NCI-H69 (cell line): ENCODE measurements at places on chromosomes 16 and 17.
A peak's percentile ranks its signal among the peaks of the same experiment; 100 is the strongest.

DNA sequence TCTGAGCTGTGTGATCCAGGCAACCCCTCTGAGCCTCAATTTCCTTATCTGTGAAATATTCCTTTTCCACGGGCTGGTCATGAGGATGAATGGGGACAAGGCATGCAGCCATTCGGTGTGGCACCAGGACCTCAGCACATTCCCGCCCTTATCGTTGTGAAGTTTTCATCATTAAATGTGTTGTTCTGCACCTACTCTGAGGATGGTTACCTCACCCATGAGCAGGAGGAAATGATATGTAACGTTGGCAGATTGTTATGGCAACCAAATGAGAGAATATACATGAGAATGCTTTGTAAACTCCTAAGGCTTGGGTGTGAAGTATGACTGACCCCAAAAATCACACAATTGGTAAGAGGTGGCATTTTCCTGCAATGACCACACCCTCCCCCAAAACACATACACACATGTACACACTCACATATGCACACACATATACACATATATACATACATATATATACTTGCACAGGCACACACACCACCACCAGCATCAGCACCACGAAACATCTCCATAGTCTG is 39.5 kb downstream of the SMARCE1 start:
- no peak for DNase-seq

DNA sequence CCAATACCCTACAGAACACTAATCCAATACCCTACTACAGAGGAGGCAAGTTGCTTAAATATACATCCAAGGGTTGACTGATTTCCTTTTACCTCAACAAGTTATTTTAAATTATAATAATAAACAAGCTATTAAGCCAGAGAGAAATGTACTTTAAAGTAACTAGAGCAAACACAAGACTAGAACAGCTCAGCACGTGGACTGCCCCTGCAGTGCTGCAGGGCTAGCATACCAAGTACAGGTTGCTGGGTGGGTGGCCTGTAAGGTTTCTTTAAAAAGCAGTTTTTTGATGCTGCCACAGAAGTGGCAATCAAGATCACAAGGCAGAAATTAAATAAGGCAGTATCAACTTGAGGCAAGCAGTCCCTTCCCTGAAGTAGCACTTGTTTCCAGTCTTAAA is 63.5 kb downstream of the PARN start:
- no peak for DNase-seq

DNA sequence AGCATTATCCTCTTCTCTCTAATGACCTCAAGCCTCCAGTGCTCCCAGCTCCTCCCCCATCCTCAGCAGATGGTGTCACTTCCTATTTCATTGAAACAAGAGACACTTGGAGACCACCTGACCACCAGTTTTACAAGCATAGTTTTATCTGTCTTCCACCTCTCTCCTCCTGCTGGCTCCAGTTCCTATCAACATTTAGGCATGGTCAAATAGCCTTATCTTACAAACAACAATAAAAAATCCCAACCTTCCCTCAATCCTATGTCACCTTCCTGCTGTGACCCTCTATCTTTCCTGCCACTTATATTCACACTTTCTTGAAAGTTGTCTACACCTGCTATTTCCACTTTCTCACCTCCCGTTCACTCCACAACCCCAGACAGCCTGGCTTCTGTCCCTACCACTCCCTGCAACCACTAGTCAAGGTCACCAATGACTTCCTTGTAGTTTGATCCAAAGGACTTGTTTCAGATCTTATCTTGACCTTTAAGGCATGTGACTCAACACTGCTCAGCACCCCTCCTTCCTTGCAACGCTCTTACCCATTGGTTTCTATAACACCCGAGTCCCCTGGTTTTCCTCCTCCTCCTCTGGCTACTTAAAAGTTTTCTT is 4.3 kb upstream of the NTN1 start:
- DNase-seq: no peak

GRCh38 chr17:41308251-41308917 is 725 bp downstream of the KRTAP16-1 start:
- peak; percentile 61 for DNase-seq

DNA sequence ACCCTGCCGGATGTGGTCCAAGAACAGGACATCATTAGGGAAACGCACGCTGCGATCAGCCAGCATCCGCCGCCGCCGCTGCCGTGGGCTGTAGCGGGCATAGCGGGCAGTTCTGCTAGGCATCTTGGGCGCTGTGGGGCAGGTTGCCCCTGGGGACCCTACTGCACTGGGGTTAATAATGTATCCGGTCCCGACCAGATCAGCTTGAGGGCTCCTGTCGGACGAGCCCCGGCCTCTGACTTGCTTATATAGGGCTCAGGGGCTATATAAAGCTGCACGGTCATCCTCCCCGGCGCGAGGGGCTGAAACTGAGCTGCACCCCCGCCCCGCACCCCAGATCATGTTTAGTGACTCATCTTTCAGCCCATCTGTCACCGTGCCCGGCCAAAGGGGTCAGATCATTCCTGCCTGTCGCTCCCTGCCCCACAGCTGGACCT is at the start of gene PPP1R27:
Gene PPP1R27, minus strand, starts transcription at position 220 of the 437 bp plus-strand sequence. Its CDS starts 97 bp downstream, at position 123.
- DNase-seq: no peak

- DNase-seq: no peak
These were observed 27.3 kb downstream of the NUBP1 start for GRCh38 chr16:10770907-10771306.

DNA sequence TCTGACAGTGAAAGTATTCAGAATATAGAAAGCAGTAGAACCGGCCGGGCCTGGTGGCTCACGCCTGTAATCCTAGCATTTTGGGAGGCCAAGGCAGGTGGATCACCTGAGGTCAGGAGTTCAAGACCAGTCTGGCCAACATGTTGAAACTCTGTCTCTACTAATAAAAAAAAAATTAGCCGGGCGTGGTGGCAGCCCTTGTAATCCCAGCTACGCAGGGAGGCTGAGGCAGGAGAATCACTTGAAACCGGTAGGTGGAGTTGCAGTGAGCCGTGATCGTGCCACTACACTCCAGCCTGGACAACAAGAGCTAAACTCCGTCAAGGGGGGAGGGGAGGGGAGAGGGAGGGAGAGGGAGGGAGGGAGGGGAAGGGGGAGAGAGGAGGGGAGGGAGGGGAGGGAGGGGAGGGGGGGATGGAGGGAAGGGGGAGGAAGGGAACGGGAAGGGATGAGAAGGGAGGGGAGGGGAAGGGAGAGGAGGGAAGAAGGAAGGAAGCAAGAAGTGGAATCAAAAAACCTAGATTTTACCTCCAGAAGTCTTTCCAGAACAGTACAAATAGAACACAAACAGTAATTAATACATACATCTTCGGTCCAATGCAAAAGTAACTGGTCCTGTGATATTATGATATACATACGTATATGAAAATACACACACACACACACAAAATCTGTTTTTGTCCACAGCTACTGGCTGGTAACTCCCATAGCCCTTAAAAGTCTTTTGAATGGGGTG is 10.9 kb upstream of the NT5C start:
- no peak for DNase-seq

DNA sequence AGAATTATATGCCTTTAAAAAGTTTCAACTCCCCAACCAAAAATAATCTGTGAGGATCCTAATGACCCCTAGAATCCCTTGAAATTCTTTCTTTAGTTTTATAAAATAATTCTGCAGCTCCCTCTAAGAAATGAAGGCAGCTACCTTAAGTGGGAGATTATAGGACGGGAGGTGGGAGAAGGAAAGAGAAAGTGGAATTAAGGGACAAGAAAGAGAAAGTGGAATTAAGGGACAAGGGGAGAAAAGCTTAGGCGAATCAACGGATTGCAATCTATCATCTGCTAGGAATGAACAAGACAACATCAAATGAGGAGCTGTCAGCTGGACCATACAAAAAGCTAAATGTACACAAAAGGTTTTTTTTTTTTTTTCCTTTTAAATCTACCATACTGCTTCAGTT is 262.0 kb downstream of the ZFHX3 start:
- DNase-seq: peak; percentile 8

GRCh38 chr16:28258567-28258966 is 33.8 kb upstream of the SBK1 start:
- DNase-seq: peak; percentile 28

DNA sequence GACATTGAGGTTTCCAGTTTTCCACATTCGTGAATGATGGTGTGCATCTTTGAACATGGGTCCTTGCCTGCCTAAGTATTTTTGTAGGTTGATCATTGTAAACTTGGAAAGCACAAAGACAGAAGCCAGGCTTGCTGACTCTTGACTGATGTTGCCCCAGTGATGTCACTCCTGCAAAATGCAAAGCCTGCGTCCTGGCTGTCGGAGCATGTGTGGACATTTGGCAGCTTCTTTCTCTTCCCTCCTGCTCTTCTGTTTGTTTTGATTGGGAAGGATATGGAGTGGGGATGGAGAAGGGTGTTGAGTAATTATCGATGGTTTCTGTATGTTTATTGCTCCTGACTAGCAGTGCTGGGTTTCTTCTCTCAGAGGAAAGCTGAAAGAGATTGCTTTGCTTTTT is 3.2 kb downstream of the NDE1 start:
- peak; percentile 13 for DNase-seq

DNA sequence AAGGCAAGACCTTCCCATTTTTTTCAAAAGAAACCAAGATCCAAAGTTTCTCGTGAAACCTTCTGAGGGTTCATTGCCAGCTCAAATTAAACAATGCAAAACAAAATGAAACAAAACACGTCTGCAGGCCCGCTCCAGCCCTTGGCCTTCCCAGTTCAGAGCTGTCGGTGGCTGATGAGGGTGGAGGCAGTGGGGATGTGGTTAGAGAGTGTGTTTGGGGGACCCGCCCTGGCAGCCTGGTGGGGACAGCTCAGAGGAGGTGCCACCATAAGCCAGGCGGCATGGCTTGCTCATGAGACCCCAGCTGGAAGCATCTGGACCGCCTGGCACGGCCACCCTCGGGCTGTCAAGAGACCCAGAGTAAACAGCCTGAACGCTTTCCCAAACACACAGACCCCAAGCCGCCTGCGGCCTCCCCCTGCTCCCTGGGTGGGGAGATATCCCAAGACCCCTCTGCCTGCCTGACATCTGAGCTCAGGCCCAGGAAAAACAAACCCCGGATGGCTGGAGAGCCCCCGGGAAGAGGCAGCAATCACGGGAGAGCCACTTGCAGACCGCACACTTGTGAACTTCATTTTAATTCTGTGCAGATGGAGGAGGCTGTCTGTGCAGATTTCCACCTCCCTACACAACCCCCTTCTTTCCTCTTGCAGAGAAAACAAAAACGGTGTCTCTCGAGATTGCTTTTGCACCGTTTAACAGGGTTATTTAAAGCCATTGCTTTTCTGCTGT is 35.4 kb upstream of the LITAF start:
- DNase-seq: no peak

DNA sequence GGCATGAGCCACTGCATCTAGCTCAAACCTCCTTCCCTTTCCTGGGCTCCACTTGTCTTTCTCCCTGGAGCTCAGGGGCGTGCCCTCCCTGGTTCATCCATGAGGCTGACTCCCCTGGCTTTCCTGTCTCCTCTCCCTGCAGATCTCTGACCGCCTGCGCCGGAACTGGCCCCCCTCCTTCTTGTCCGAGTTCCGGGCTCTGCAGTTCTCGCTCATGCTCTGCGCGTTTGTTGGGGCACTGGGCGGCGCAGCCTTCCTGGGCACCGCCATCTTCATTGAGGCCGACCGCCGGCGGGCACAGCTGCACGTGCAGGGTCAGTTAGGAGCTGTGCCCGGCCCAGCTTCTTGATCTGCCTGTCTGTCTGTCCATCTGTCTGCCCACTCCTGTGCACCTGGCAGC is 1.2 kb upstream of the LAT start:
- DNase-seq: no peak

DNA sequence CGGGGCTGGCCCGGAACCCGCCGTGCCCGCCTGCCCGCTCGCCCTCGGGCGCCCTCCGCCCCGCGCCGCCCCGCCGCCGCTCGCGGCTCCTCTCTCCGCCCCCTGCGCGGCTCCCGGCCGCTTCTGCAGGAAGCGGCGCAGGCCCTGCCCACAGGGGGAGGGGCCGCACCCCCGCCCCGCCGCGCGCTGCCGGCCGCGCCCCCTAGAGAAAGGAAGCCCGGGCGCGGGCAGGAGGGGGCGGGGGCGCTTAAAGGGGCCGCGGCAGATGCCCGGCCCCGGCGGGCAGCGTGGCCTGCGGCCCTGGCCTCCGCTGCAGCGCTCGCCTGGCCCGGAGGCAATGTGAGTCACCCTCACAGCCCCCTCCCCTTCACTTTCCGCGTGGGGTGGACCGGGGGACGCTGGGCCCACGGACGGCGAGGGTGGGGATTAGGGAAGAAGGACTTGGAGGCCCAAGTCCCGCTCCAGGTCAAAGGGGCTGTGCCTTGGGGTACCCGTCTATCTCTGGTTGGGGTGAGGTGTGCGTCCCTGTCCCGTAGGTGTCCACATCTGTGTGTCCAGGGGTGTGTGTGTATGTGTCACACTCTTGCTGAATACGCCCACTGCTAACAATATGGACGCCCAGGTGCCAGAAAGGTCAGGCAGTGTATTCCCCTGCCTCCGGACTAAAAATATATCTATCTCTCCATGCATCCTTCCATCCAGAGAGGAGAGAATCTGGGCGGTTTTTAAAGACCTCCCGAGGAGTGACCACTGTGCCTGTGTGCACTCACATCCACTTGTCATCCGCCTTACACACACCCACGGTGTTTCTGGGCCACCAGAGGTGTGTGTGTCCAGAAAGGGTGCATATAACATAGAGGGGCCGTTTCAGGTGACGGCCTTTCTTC is at the start of gene GIT1:
Gene GIT1, minus strand, starts transcription at position 125 of the 887 bp plus-strand sequence. CDS start 270 bp downstream, outside the sequence.
- DNase-seq: peak; percentile 97

GRCh38 chr17:3622977-3623594 is 13.0 kb downstream of the SHPK start:
- no peak for DNase-seq

DNA sequence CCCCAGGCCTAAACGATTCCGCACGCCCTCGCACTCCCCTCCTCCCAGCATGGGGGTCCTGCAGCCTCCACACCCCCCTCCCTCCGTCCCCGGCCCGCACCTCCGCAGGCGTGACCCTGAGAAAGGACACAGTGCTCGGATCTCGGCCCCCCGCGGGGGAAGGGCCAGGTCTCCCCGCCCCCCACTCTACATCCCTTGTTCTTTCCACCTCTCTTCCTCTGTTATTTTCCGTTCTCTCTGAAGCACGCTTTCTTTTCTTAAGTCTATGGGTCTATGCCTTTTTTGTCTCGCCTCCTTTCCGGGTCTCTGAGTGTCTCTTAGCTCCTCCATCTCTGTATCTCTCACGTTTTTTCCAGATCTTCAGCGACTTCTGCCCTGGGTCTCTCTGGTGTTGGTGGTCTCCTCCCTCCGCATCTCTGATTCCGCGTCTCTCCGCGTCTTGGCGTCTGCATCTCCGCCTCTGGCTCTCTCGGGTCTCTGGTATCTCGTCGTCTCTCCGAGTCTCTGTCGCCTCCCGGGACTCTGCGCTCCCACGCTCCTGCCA is 2.1 kb upstream of the HES7 start:
- peak; percentile 72 for DNase-seq

DNA sequence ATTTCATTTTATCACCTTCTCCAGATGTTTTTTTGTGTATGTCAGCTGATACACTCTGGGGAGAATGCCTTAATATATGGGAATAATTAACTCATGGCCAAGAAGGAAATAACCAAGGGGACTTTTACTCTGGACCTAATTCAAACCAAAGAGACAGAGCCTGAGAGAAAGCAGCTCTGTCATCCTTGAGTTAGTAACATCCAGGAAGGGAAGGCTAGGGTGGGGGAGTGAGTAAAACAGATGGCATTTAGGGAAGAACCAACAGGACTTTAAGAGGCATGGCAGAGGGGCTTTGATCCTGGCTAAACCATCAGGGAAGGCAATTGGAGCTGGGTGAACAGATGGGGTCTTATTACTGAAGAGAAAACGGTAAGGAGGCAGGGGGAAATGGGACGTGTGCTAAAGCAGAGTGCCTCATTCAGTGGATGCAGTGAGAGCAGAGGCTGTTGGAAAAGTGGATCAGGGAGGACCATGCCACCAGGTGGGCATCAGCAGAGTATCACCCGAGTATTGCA is 2.5 kb upstream of the SMPD3 start:
- DNase-seq: peak; percentile 48

GRCh38 chr16:63223851-63224250 is 1187.6 kb upstream of the CDH8 start:
- peak; percentile 70 for DNase-seq
